ENCODE measurements at places on chromosomes 13 and 19.

DNA sequence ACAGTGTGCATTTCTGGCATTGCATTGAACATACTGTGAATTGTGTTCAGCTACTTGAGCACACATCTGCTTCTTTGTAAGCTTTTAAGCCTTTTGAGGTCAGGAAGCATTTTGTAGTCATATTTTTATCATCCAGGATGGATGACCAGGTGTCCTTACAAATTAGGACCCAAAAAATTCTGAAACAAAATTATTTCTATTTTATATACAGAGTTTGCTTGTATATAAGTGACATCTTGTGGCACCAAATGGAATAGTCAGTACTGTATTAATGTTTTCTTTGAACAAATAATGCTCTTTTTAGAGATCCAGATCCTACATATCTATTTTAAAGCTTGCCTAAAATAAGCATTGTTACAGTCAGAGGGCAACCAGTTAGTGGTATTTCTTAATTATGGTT is 9.5 kb upstream of the SUPT20H start:
- DNase-seq: no peak

DNA sequence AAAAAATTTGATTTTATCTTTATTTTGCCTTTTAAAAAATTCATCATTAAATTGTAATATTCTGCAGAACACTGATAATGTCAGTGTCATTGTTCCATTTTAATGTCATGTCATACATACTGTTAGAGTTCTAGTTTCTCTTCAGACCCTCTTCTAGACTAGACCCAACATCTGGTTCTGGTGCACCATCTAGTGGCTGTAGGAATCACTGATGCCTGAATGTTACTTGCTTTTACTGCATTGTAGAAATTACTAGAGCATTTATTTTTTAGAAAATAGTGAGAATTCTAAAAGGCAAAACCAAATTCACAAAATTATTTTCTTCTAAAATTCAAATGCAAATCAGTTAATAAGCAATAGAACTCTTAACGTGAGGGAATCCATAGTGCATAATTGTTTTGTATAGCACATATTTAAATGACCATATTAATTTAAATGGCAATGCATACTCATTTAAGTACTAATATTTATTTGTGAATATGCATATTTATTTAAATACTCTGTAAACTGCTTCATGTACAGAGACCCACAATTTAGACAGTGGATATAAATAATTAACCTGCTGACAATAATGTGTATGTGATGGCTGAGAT is 425.7 kb downstream of the KLF12 start:
- DNase-seq: peak; percentile 78

DNA sequence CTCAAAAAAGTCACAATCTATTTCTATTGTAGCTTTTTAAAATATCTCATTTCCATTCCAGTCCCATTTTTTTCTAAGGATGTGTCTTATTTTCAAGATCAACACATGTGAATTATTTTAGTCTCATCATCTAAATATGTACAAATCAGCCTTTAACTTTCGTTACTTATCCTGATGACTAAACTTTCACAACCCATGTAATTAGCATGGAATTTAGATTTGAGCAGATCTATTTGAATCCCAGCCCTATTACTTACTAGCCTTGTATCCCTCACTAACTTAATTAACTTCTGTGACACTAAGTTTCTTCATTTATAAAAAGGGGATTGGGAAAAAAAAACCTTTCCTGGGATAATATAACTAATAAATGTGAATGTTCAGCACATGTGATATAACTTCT is 81.1 kb downstream of the UFM1 start:
- no peak for DNase-seq

GRCh38 chr13:30622551-30622950 is 4.8 kb downstream of the USPL1 start:
- no peak for DNase-seq

GRCh38 chr19:55640577-55641425 is at the start of gene ZNF580:
Gene ZNF580 (plus strand): TSS chr19:55641002. CDS start chr19:55642509, 1,507 bp downstream.
- peak; percentile 78 for DNase-seq

DNA sequence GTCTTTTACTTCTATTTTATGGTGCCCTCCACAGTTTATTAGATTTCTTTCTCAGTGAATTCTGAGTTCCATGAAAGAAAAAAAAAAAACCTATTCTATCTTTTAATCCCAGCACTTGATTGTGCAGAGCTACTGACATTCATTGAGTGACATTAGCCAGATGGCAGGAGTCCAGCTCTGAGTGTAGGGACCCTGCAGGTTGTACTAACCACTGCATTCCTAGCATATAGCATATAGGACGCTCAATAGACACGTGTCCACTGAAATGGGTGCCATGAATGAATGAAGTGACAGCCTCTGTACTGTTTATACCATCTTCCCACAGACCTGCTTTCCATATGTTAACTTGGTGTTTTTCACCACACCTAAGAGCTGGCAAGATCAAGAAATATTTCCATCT is 206.3 kb downstream of the RAP2A start:
- DNase-seq: no peak

DNA sequence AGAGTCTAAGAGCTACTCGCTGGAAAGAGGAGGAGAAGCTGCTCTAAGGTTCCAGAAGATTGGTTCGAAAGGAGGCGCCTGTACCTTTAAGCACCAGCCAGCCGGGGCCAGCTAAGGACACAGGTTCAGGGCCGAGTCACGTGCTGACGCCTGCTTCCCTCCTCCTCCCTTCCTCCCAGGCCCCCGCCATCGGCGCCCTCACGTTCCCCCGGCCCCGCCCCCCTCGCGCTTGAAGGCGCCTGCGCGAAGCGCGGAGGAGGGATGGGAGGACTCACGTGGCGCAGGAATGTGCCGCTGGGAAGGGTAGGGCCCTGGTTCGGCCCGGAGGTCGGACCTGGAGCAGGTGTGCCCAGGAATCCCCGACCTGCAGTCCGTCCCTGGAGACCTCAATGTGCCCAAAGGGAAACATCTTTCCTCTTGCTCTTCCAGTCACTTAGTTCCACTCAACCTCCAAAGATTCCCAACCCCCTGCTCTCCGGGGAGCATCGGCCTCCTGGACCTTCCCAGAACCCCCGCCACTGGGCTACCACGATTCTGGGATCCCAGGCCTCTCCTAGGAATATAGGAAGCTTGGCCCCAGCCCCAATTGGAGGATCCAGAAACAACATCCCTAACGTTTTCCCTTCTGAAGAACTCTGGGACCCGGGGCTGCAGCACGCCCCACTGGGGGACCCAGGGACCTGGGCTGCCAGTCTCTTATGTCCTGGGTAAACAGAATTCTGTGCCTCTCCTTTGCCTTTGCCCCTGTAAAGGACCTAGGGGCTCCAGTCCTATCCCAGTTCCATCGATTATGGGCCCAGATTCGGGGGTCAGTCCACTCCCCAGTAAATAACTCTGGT is 2.5 kb downstream of the DBP start:
- DNase-seq: peak; percentile 89

DNA sequence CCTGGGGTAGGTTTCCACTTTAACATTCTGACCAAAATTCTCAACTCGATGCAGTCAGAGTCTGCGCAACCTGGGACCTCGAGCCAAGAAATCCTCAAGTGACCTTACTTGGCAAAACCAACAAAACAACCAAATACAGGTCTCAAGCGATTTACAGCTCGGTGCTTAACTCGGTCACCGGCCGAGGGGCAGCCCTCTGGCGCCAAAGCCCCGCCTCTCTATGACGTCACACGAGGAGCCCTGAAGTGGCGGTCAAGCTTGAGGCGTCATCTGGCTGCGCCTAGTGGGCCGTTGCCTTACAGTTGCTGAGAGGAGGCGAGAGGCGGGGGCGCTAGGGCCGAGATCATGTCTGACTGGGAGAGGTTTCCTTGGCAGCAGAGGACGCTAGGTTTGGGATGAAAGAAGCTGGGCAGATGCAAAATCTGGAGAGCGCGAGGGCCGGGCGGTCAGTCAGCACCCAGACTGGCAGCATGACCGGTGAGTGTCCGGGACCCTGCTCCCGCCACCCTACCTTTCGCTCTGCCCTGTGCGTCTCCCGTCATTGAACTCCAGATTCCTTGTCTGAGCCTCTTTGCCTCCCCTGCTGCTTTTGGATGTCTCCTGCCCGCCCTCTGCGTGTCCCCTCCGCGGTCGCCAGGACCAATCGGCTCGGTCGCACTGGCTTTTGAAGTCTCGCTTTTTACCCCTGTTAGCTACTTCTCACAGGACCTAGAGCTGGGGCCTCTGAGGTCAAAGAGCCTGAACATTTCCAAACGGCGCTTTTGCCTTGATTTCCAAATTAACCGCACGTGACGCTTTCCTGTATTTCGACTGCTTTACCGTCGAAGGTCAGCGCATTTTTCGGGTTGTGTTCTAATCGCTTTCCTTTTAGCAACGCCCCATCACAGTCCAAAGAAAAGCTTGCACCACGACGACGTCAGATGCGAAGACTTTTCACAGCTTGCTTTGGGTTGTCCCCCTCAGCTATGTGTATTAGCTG is at the start of gene CDADC1:
Gene CDADC1, plus strand, starts transcription at position 283 of the 979 bp plus-strand sequence. Its CDS starts 113 bp downstream, at position 396.
- DNase-seq: peak; percentile 78

- DNase-seq: no peak
Observed at GRCh38 chr19:35752746-35753350, 4.0 kb downstream of the HSPB6 start.

DNA sequence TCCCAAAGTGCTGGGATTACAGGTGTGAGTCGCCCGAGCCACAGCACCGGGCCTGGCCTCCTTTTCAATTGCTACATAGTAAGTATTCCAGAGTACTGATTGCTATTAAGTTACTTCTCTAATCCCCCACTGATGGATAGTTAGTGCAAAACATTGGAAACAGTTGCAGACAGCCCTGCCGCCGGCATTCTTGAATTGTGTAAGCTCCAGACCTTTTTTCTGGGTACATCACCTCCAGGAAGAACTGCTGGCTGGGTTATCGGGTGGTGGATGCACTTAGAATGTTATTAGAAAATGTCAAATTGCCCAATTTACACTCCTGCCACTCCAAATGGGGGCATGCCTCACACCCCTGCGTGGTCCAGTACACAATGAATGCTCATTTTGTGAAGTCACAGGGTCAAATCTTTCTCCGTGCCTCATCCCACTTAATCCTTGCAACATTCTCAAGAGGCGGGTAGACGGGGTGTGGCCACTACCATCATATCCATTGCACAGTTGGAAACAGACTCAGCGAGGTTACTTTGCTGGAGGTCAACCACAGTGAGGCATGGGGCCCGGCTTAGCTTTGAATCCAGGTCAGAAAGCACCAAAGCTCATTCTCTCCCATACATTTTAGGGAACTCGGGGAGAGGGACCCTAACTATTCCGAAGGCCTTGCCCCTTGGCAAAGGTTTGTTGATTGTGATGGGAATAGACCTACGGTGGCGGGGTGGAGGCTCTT is 1.0 kb upstream of the KDM4B start:
- no peak for DNase-seq

DNA sequence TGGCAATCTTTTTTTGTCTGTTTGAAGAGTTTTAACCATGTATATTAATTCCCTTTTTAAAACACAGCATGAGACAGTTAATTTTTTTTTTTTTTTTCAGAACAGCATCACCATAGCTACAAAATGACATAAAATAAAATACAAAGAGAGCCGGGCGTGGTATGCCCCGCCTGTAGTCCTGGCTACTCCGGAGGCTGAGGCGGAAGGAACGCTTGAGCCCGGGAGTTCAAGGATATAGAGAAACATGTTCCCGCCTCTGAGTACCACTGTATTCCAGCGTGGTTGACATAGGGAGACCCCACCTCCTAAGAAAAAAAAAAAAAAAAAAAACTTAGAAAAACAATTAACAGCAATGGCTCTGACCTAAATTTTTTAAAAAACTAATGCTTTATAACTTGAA is 10.0 kb upstream of the INSR start:
- DNase-seq: no peak

DNA sequence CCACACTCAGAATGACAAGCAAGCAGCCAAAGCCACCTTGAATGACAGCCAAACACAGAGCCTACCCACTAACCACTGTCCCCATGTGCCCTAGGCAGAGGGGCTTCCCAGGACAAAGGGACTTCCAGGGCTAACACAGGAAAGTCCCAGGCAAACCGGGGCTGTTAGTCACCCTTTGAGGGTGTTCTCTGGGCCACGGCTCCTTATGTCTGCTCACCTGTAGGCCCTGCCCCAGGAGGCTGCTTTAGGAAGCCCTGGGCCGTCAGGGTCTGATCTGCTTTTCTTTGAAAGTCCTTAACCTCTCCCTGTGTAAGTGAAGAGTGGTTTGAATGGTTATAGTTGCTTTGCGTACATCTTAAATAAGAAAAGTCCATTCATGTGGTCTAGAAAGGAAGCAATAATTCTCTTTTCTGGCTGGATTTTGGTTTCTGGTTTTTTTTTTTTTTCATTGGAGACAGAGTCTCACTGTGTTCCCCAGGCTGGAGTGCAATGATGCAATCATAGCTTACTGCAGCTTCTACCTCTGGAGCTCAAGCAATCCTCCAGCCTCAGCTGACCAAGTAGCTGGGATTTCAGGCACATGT is 161.4 kb downstream of the EFNB2 start:
- DNase-seq: no peak

DNA sequence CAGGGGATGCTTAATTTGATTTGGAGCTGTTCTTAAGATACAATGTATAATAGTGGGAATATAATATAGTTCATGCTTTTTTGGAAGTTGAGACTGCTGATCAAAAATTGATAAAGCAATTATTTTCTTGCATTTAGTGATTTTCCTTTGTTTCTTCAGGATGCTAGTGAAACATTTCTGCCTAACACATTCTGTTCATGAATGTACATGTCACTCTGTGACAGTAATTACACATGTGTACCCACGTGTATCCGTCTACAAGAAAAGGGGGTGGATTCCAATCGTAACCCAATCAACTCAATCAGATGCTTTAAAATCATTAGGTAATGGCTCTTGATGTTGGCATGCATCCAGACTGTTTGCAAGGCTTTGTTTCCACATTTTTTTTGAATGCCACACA is 5.0 kb upstream of the FRY start:
- DNase-seq: no peak

DNA sequence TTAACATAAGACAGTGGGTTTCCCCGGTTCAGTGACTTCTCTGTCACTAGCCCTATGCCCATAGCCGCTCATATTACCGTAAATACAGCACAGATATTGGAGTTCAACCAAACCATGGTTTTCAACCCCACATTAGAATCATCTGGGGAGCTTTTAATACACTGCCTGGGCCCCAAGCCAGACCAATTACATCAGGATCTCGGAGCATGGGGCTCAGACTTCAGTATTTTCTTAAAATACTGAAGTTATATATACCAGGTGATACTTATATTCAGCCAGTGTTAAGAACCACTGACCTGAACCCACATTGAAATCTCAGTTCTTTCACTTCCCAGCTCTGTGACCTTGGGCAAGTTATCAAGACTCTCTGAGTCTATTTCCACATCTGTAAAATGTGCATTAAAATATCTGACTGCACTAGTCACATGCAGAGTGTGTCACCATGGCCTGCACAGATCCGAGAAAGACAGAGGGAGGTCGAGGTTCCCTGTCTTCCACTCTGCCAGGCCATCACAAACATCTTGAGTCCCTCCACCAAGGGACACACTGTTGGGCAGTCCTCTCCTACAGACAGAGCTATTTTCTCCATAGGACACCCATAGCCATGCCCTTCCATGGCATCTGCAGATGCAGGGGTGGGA is 32.2 kb upstream of the IPO5 start:
- no peak for DNase-seq

GRCh38 chr19:35885225-35885738 is 15.1 kb downstream of the NFKBID start:
- DNase-seq: no peak

DNA sequence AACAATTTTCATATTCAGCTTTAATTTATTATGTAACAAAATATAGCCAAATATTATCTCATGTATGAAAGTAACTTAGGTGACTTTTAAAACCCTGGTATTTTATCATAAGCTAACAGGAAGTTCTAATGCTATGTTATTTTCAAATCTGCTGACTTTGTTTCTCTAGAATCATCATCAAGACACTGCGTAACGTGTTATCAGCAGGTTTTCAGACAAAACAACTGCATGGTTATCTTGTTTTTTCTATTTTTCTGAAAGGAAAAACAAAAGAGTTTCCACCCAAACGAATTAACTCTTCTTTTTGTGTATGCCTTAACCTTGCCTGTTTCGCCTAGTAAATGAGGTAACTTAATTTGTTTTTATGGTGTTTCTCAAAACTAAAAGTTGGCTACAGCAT is 156.3 kb downstream of the TBC1D4 start:
- no peak for DNase-seq
